Bronchus fibroblast of lung (primary cell): ENCODE measurements at places on chromosomes 13 and 19. TPM values are rescaled to one million over a fixed set of nuclear protein-coding genes. Genes with fewer than 3 reads are reported as not detected.

The FAM83E gene
- 0.45 and 0.50 TPM in 2 replicates for total RNA-seq

The KCTD4 gene
- 0.15 TPM in 1 of 2 replicates, not detected in the other for total RNA-seq

The DENND1C gene
- total RNA-seq = not detected in 2 replicates

The ZNF284 gene
- total RNA-seq = 0.74 and 1.0 TPM in 2 replicates

The CLIP3 gene
- total RNA-seq = 5.5 and 6.7 TPM in 2 replicates

The TNFSF11 gene
- 0.34 and 0.89 TPM in 2 replicates for total RNA-seq

The DKKL1 gene
- total RNA-seq = 1.3 and 2.2 TPM in 2 replicates

The PNMA8B gene
- total RNA-seq = 0.67 and 0.74 TPM in 2 replicates

The ZNF723 gene
- total RNA-seq = not detected in 2 replicates
